Amygdala (tissue), 56 donors: ENCODE measurements at places on chromosomes 11 and 22.

DNA sequence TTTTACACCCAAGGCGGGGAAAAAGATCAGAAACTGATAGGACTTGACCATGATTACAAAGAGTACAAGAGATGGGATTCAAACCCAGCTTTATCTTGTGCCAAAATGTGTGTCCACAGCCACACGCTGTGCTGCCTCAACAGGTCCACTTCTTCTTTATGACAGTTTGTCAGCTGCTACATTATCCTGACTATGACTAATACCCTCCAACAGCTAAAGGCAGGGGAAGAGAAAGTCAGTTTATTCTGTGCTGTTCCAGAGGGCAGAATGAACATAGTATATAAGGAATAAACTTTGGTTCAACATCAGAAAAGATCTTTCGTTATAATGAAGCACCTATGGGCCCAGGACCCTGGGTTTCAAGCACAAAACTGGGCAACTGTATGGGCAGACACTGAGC, 668.2 kb upstream of the TENM4 start:
- DNase-seq, result no peak

DNA sequence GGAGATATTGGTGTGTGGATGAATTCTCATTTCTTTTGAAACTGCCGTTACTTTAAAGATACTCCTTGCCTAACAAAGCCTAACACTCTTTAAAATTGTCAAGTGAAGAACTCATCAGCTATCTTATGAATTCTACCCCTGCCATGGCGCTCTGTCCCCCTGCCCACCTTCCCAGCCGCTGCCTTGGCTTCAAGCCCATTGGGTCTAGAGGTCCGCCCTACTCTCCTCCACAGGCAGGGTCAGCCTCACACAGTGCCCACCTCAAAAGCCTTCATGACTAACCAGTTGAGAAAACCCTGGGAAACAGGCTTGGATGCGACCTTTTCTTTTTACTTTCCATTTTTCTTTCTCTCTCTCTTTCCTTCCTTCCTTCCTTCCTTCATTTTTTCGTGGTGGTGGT, 128.6 kb downstream of the RRAS2 start:
- DNase-seq, result no peak

DNA sequence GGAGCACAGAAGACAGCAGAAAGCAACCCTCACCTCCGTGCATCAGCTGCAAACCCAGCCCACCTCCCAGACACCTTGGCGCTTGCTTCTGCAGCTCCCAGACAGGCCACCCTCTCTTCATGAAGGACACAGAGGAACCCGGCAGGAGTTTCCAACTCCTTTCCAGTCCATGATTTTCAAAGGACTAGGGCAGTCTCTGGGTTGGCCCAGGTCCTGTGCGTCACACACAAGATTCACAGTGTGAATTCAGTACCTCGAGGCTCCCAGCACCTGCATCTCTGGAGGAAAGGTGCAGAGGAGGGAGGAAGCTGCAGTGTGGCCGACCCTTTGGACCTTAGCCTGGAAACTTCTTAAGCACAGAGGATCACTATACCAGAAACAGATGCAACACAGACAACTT, 61.0 kb upstream of the BID start:
- DNase-seq, result no peak

DNA sequence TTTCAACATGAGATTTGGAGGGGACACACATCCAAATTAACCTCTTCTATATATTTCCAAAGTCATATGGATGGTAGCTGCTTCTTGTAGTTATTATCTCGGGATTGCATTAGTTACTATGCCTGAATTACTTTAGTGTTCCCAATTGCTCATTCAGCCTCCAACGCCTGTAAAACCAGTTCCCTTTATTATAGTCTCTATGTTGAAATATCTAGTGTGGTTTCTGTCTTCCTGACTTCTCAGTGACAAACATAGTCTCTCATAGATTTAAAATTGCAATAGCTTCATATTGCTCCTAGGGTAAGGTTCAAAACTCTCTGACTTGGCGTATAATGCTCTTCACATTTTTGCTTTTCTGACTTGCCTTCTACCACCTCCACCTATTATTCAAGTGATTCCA, 366.4 kb downstream of the CASP12 start:
- DNase-seq, result no peak

DNA sequence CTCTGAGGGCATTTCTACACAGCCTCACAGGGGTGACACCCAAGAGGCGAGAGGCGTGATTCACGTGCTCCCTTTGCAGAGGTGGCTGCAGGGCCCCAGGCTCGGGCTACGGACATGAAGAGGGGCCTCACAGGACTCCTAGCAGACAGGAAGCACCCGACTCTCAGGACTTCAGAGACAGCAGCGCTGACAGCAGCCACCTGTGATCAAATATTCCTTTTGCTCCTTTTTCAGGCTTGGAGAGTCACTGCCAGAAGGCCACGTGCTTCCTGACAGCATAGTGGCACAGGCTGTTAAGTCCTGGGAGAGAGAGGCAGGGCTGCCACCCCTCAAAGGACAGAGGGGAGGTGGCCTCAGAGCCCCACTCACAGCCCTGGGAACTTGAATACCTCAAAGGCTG, 348.9 kb downstream of the CADM1 start:
- DNase-seq, result no peak
